ENCODE measurements at places on chromosomes 4 and X.

DNA sequence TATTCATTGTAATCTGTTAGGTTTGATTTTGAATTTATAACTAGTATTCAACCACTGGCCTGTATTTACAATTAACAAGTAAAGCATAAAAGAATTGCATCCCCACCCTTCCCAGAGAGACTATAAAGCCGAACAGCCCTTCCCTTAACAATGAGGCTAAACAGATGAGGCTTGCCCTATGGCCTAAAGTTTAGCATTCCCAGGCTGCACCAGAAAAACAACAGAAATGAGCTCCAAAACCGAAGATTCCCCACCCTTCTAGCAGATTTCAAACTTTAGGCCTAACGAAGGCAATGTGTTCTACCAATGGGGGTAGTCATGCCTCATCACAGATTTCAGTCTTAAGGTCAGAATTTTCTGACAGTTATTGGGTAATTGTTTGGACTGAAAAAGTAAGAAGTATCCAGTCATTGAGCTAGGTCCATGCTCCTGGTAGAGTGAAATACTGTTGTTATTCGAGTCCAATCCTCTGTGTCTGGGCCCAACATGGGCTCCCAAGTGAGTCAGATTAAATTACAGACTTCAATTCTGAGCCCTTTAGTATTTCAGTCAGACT is 197.6 kb downstream of the ANTXR2 start:
- DNase-seq = no peak

DNA sequence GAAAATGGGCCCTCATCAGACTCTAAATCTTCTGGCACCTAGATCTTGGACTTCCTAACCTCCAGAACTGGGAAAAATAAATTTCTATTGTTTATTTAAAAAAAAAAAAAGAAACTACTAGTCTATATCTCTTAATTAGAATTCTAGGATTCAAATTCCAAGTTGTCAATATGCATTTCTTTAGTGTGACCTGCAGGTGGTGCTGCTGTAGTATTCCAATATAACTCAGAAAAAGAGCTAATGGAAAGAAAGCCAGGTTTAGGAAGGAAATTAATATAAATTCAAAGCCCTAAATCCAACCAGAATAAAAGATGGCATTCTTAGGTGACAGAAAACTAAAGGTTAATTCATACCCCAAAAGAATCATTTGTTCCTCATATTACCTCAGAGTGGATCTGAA is 80.0 kb upstream of the NALF2 start:
- DNase-seq = no peak

DNA sequence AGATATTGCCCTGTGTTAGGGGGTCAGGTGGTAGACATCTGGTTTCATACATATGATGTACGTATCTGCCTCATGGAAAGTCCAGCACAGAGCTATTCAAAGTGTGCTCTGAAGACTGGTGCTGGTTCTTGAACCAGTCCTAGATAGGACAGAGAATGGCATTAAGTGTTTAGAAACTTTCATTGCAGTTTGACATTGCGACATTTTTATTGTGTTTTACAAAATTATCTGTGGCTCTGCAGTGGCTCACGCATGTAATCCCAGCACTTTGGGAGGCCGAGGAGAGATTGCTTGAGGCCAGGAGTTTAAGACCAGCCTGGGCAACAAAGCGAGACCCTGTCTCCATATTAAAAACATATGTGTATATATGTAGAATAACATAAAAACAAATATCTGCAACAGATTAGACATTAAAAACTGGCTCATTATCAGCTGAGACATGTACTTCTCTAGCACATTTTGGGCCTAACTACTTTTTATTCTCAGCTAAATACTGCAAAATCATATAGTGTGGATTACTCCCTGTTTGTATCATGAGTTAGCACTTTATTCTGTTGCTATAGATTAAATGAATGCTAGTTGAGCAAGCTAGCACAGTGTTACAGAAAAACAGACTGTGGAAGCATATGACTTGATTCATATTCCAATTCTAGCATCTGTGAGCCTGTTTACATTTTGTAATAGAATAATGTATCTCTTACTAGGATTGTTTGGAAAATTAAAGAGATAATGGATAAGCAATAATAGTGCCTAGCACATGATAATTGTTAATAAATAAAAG is 57.1 kb downstream of the USP9X start:
- no peak for DNase-seq

GRCh38 chr4:3342182-3342854 is 49.5 kb downstream of the RGS12 start:
- DNase-seq = no peak

GRCh38 chr4:89483833-89484232 is 176.2 kb upstream of the GPRIN3 start:
- DNase-seq = no peak
